Uterine smooth muscle cell (primary cell): ENCODE measurements at places on chromosomes 4 and X. TPM values are rescaled to one million over a fixed set of nuclear protein-coding genes. Genes with fewer than 3 reads are reported as not detected.

TCEAL2 gene
- total RNA-seq: 0.55 TPM in 1 of 2 replicates, not detected in the other

GAGE1 gene
- not detected in 2 replicates for total RNA-seq

KDR gene
- total RNA-seq: 0.75 and 0.77 TPM in 2 replicates

AFF2 gene
- 0.22 and 0.37 TPM in 2 replicates for total RNA-seq

CENPVL1 gene
- not detected in 2 replicates for total RNA-seq

QRFPR gene
- total RNA-seq: not detected in 2 replicates

MAGEC1 gene
- total RNA-seq: not detected in 2 replicates

GPR78 gene
- 0.11 and 0.62 TPM in 2 replicates for total RNA-seq

XG gene
- 3.3 and 4.9 TPM in 2 replicates for total RNA-seq

SLC25A5 gene
- 181 and 321 TPM in 2 replicates for total RNA-seq

S100G gene
- total RNA-seq: not detected in 2 replicates

RAI2 gene
- total RNA-seq: 0.66 and 0.87 TPM in 2 replicates

C4orf17 gene
- total RNA-seq: not detected in 2 replicates

APEX2 gene
- total RNA-seq: 5.7 and 7.4 TPM in 2 replicates

GRXCR1 gene
- not detected in 2 replicates for total RNA-seq

PHKA2 gene
- total RNA-seq: 11.0 and 12.0 TPM in 2 replicates

GAGE12F gene
- not detected in 2 replicates for total RNA-seq

ARR3 gene
- total RNA-seq: not detected in 2 replicates

WDR17 gene
- 4.3 and 5.6 TPM in 2 replicates for total RNA-seq

NDP gene
- total RNA-seq: 0.87 and 2.8 TPM in 2 replicates

SMIM10L2A gene
- 0.11 and 0.50 TPM in 2 replicates for total RNA-seq

EPHA5 gene
- 1.7 and 2.9 TPM in 2 replicates for total RNA-seq

VCX2 gene
- total RNA-seq: not detected in 2 replicates

ADH7 gene
- not detected in 2 replicates for total RNA-seq

MBNL3 gene
- total RNA-seq: 1.5 and 3.5 TPM in 2 replicates

ATP2B3 gene
- under 0.01 TPM in 1 of 2 replicates, not detected in the other for total RNA-seq

HSD17B13 gene
- 0.22 and 0.37 TPM in 2 replicates for total RNA-seq

EMCN gene
- total RNA-seq: under 0.01 and 0.12 TPM in 2 replicates

PAGE4 gene
- not detected in 2 replicates for total RNA-seq

ZNF157 gene
- total RNA-seq: 0.11 and 0.12 TPM in 2 replicates

DUSP21 gene
- not detected in 2 replicates for total RNA-seq

LPAR4 gene
- 0.12 and 0.22 TPM in 2 replicates for total RNA-seq

BTK gene
- under 0.01 TPM in 1 of 2 replicates, not detected in the other for total RNA-seq
